ENCODE measurements at places on chromosomes 3 and 15.

DNA sequence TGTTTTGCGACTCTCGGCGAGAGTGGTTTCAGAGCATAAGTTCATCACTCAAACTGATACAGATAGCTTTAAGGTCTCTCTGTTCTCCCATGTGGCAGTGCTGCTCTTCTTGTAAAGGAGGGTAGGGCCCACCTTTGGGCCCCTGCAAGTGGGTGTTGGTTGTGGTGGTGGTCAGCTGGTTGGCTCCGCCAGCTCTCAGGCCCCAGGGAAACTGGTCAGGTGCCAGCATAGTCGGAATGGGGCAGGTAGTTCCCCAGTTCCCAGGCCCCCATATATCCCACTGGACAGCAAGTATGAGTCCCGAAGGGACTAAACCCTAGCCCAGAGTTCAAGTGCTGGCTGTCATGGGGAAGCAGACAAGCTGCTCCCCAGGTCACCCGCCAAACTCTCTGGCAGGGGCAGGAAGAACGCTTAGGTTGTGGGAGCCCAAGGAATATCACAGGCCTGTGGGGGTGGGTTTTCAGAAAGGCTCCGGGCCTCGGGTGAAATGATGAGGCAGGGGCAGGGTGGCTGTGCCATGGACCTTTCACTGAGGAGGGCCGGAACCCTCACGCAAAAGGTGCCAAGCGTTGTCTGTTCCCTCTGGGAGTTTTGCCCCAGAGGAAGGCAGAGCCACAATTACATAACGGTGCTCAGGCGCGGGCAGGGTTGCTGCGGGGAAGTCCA, 185.1 kb downstream of the EFHB start:
- no peak for DNase-seq

GRCh38 chr15:78212546-78213424, 21.6 kb downstream of the ACSBG1 start:
- no peak for DNase-seq

GRCh38 chr15:31214864-31215489, 111.7 kb upstream of the KLF13 start:
- no peak for DNase-seq

DNA sequence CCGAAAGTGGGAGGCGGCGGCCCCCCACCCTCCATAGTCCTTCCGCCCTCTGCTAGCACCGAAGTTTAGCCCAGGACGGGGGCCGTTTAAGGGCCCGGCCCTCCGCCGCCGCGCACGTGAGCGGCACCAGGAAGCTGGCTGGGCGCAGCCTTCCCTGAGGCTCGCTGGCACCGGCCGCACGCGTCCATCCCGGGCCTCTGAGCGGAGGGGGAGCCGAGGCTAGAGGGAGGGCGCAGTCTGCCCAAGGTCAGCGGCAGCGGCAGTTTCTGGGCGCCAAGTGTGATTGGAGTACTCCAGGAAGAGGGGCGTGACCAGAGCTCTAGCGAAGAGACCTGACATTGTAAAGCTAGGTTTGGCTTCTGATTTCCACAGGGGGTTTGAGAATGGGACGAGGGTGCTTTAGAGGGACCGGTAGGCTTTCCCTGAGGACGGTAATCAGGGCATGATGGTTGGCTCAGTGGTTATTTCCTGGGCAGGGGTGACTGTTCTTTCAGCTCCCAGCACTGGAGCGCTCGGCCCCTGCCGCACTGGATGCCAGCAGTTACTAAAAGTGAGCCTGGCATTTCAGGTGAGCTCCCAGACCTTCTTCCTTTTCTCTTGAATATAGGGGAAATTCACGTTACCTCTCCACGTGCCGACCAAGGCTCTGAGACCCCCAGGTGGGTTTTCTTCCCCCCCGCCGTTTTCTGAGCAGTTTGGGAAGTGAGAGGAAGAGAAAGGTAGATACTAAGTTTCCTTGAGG, 853 bp downstream of the TEX264 start:
- peak; percentile 4 for DNase-seq

- no peak for DNase-seq
These were observed 49.5 kb downstream of the SMAD6 start for GRCh38 chr15:66751579-66751978.

GRCh38 chr3:153973722-153974265, 147.4 kb upstream of the ARHGEF26 start:
- DNase-seq = no peak

GRCh38 chr15:64667736-64668161, 107.6 kb downstream of the RBPMS2 start:
- DNase-seq = no peak

DNA sequence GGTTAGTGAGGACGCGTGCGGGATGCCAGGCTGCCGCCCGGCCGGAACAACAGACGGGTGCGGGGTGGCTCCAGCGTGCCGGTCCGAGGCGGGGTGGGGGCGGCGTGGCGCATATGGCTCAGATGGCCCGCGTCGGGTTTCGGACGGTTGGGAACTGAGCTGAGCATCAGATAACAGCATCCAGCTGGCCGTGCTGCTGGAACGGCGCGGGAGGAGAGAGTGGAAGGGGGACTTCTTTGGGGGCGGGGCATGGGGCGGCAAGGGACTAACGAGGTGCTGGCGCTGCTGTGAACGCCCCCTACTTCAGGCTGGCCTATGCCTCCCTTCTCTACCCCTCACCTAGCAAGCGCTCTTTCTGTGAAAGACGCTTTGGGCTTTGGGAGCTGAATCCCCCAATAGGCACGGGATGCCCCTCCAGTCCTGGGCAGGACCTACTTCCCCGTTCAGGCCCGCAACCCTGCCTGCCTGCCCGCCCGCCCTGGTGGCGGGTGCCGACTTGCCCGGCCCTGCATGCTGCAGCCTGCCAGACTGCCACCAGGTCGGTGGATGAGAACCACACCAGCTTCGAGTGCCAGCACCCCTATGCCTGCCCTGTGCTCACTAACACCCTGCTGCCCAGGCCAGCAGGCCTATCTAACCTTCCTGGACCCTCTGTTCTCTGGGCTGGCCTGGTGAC, 542 bp downstream of the INKA1 start:
- peak; percentile 1 for DNase-seq

GRCh38 chr3:16060358-16060852, 114.1 kb upstream of the GALNT15 start:
- no peak for DNase-seq

DNA sequence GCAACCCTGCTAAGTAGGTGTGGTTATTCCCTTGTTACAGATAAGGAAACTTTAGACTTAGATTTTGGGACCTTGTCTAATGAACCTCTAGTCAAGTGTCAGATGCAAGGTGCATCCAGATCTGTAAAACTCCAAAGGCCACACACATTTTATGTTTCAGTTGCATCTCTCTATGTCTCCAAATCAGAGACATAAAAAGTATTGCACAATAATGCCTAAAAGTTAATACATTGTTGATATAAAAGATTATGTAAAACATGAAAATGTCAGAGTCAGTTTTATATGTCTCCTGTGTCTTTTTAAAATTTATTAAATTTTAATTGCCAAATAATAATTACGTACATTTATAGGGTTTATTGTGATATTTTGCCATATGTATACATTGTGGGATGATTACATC, 408.5 kb downstream of the NTRK3 start:
- DNase-seq = no peak

Data from NCI-H1436 (cell line).